ENCODE measurements at places on chromosomes 2 and 18.

DNA sequence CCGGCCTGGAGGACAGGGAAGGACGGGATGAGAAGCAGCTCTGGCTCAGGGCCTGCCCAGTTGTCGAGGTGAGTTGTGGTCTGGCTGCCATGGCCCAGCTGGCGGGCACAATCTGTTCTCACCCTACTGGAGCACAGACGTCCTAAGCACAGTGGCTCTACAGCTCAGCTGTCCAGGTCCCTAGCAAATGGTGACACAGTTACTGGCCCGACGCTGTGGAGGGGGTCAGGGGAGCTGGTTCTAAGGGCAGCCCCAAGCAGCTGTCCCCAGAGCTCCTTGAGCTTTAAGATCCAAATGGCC lies 32.9 kb downstream of the KCNK3 start:
- no peak for DNase-seq

DNA sequence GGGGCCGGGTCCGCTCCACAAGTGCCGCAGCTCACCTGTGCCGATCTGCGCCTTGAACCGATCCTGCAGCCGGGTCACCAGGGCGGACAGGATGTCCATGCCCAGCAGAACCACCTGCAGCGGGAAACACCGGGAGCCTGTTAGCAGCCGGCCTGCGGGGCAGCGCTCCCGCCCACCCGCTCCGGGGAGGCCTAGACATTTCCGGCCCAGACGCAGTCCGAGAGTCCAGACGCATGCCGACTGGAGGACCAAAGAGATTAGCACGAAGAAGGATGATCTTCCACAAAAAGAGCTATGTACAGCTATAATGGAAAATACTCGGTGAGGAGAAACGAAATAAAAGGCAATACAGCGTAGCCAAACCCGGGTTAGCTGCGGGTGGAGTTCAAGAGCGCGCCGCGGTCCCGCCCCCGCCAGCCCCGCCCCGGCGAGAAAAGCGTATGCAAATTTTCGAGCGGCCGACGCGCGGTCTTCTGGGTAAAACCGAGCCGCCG lies 421 bp upstream of the RNU4ATAC start:
- DNase-seq, result peak; percentile 59

- peak; percentile 20 for DNase-seq
Observed at GRCh38 chr2:67642046-67642382, 244.9 kb downstream of the ETAA1 start.

DNA sequence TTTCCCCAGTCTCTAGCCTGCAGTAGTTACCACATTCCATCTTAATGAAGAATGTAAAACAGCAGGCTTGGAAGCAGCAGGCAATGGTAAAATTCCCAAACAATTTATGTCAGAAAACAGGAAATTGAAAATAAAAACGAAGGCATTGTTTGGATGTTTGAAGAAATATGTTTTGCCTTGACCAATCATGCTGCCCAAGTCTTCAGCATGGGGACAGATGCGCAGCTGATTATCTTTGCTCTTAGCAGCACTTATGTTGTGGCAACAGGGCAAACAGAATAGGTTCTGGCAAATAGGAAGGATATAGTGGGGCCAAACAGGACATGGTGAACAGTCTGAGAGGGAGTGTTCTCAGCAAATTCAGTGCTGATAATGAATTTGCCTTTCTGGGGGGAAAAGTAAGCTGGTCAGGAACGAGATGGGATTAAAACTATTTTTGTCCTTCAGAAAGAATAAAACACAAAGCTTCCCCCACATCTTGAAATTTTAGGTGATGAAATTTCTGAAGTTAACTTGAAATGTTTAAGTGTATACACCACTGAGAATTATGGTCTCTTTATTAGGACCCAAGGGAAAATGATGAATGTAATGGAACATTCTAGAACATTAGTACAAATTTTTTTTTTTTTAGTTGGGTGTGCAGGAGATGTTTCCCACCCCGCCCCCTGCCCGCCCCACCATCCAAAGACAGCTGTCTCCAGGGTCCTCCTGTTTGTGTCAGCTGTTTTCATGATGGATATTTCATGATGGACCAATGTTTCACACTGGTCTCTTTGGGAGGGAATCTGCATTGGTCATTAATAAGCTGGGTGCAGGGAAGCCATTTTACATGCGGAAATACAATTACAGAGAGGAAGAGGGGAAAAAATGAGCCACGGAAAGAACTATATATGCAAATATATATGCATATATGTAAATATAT lies 239.5 kb upstream of the REV1 start:
- peak; percentile 17 for DNase-seq

DNA sequence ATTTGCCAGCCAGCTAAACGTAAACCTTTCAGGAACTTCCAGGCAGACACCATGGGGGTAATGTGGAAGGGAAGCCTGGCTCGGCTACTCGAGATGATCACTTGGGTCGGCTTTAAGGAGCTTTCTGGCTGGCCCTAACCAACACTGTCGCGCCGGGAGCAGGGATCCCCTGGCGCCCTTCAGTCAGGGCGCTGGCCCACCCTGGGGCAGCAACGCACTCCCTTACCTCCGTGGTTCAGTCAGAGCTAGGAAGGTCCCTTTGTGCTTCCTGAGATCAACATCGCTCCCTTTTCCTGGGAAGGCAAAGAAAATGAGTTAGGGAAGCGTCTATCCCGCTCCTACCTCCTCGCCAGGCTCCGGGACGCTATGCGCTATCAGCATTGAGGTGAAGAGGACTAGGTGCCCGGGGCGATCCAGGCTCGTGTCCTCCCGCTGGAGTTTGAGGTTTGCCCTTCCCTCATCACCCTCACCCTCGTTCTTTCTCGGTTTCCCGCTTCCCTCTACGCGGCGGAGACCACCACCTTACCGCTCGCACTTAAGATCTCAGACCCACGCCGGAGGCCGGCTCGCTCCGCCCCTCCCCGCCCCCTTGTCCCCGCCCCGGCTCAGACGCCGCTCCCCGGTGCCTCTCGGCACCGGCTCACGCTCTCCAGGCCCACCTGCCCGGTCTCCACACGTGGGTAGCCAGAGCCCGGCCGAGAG lies 449 bp upstream of the ATRAID start:
- no peak for DNase-seq

GRCh38 chr2:191112448-191112901 lies 38.3 kb downstream of the STAT4 start:
- DNase-seq, result no peak

DNA sequence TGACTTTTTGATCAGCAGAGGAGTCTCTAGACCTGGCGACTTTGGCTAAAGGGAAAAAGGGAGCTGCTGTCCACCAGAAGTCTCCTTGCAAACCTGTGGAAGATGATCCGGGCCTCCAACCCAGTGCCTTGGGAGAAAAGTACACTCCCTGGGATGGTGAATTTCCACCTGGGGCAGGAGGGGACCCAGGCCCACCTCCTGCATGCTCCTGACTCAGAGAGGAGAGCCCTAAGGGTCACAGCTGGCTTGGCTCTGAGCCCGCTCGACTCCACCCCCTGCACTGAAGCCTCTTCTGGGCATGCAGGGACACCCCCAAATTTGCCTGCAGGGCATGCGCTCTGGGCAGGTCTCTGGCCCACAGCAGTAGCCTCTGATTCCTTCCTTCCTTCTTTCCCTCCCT lies 66.5 kb downstream of the PDCL3 start:
- no peak for DNase-seq

DNA sequence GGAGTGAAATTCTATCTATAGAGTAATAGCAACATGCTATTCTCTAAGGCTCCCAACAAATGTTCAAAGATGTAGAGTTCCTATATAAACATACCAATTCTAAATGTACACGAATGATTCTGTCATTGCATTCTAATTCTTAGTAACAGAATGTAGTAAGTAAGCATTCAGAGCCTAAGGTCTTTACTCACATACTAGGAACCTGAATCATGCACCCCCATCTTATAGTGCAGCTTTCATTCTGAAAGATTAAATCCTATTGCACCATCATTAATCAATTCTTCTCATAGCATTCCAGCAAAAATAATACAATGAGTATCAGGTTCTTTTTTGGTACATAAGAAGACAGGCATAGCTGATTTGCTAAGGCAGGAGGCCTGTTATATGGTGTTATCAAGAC lies 230.0 kb downstream of the NCKAP5 start:
- no peak for DNase-seq

- peak; percentile 60 for DNase-seq
Observed at GRCh38 chr2:189091253-189091652, 88.3 kb downstream of the COL5A2 start.

DNA sequence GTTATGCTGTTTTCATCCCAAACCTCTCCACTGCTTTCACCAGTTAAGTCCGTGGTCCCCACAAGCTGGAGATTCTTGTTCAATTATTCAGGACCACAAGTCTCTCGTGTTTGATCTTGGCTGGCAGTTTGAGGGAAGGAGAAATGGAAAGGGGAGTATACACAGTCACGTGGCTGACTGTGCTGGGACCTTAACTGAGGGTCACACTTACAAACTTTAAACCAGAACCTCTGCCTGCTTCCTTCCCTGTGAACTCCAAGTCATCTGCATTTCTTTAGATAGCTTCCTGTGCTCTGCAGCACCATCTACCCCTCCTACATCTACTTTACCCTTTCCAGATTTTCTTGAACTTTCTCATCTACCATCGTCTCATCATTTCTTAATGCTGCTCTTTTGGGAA lies 91.7 kb downstream of the ARHGEF4 start:
- DNase-seq, result no peak

- no peak for DNase-seq
Observed at GRCh38 chr18:379681-380330, 112.0 kb upstream of the THOC1 start.

- no peak for DNase-seq
Observed at GRCh38 chr2:49241991-49242390, 87.7 kb upstream of the FSHR start.

DNA sequence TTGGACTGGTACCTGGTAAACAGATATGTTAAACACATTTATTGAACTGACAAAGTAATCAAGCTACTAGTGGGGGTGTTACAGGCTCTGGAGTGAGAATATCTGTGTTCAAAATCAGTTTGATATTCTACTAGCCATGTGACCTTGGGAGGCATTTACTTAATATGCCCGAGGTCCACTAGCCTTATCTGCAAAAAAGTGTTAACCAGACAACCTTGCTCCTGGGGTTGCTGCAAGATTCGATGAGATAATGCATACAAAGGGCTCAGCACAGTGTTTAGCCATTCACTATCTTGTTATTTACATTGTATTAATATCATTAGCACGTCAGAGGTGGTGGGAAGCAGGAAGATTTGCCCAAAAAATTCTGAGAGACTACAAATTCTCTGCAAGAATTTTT lies 103.3 kb downstream of the CDH2 start:
- no peak for DNase-seq

GRCh38 chr2:196160101-196160500 lies 11.3 kb downstream of the STK17B start:
- peak; percentile 76 for DNase-seq

GRCh38 chr2:1593371-1594122 lies 150.8 kb downstream of the PXDN start:
- peak; percentile 85 for DNase-seq

GRCh38 chr18:76875390-76876325 lies 53.3 kb downstream of the ZNF236 start:
- DNase-seq, result no peak

DNA sequence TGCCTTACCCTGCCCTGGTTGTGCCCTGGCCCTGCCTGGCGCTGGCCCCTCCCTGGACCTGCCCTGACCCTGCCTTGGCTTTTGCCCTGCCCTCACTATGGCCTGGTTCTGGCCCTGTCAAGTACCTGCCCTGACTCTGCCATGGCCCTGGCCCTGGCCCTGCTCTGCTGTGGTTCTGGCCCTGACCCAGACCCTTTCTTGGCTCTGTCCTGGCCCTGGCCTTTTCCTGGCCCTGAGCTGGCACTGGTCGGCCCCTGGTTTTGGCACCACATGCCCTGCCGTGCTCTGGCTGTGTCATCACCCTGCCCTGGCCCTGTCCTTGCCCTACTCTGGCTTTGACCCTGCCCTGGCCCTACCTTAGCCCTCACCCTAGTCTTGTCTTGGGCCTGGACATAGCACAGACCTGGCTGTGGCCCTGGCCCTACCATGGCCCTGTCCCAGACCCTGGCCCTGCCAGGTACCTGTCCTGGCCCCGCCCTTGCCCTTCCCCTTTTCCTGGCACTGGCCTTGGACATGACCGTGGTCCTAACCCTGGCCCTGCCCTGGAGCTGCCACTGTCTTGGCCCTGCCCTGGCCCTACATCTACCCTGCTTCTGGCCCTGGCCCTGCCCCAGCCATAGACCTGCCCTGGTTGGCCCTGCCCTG lies 4.8 kb upstream of the ANKRD62 start:
- no peak for DNase-seq

DNA sequence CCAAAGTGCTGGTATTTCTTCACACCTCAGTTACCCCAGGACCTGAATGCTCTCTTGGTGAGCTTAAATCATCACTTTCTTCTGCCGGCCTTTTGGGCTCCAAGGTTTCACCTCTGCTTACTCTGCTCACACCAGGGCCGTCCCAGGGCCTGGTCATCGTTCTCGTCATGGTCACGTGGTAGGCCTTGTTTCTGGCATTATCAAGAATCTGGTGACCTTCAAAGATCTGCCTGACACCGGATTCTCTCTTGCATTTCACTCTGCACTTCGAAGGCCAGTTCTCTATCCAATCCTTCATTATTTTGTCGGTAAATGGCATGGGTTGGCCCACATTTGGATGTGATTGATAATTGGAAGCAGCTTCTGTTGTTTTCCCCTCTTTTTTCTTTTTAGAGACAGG lies 80.5 kb downstream of the HRH4 start:
- DNase-seq, result no peak

GRCh38 chr18:23935804-23936203 lies 78.8 kb upstream of the TTC39C start:
- no peak for DNase-seq

DNA sequence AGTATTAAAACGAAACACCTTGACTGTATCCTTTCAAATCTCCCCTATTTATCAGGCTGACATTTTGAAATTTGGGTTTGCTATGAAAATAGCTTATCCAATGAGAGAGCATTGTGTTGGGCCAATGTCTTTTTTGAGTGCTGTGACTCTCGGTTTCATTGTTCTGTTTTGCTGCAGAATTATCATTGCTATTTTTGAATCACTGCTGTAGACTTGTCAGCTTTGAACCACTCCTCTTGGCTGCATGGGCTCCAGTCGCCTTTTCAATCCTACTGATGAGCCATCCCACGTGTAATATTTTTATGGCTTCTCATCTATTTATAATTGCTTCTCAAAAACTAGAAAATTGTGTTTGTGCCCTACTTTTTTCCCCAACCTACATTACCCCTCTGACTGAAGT lies 322.8 kb downstream of the LNPK start:
- DNase-seq, result no peak

DNA sequence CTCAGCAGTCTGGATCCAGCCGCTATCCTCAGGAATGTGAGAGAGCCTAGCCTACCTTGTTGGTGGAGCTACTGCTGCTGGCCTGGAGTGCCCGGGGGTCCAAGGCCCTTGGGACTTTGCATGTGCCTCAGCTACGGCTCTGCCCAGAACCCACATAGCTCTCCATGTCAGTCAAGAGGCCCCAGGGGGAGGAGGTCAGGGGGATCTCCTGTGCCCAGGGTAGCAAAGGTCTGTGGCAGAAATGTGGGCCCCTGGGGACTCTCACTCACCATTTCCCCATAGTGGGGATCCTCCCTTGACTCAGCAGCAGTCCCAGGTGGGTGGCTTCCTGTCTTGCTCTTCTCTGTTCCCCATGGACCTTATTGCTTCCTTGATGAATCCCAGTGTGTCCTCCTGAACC lies 342.7 kb upstream of the CHAC2 start:
- no peak for DNase-seq

Measured in HFFc6 (cell line).